ENCODE measurements at places on chromosomes 2 and 18.
A peak's percentile ranks its signal among the peaks of the same experiment; 100 is the strongest.

- ATAC-seq: no peak
Observed at GRCh38 chr2:168710754-168711467, 91.5 kb upstream of the NOSTRIN start.

DNA sequence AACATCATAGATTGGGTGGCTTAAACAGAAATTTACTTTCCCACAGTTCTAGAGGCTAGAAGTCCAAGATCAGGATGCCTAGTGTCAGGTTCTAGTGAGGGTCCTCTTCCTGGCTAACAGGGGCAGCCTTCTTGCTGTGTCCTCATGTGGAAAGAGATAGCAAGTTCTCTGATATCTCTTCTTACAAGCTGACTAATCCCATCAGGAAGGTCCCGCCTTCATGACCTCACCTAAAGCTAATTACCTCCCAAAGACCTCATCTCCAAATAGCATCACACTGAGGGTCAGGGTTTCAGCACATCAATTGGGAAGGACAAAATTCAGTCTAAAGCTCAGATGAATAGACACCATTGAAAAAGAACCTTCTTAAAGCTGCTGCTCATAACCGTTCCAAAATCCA, 22.9 kb downstream of the ACVR1 start:
- no peak for ATAC-seq

- ATAC-seq: no peak
Observed at GRCh38 chr2:185787227-185788145, 48.9 kb downstream of the FSIP2 start.

DNA sequence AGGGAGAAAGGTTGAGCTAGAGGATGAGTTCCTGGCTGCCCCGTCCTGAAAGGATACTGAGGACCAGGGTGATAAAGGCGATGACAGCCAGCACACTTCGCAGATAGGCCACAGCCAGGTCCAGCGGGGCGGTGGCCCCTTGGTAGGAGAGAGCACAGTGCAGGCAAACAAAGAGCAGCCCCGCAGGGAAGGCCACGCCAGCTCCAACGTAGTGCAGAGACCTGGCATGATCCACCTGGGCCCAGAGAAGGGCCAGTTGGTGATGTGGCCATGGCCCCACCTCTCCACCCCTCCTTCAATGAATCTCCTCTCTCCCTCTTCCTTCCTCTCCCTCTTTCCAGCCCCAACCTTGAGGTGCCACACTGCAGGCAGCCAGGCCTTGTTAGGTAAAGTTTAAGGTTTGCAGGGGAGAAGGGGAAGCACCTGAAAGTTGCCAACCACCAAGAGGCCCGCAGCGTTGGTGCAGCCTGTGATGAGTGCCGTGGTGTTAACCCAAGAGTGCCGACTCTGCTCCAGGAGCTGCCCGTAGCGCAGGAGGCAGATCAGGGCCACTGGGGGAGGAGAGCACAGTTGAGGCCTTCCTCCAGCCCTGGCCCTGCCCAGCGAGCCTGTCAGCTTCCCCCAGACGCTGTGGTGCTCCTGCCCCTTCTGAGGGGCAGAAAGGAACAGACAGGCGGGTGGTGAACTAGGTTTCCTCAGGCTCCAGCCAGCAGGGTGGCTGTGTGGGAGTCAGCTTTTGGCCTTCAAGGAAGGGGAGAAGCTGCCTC, 2.8 kb downstream of the TMEM150A start:
- no peak for ATAC-seq

- no peak for ATAC-seq
Observed at GRCh38 chr2:12903272-12903671, 186.5 kb downstream of the TRIB2 start.

DNA sequence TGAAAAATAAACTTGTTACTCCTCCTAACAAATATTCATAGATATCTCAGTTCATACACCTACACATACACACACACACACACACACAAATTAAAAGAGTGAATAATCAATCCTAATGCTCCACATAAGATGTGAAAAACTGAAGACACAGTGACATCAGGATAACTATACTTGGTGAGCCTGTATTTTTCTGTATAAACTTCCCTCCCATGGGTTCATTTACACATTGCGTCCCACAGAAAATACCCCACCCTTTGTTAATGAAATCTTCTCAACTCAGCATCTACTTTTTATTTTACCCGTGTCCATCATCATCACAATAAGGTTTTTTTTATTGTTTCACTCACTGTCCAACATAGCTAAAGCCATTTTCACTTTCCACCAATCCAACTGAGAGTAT, 60.4 kb downstream of the CD226 start:
- no peak for ATAC-seq

DNA sequence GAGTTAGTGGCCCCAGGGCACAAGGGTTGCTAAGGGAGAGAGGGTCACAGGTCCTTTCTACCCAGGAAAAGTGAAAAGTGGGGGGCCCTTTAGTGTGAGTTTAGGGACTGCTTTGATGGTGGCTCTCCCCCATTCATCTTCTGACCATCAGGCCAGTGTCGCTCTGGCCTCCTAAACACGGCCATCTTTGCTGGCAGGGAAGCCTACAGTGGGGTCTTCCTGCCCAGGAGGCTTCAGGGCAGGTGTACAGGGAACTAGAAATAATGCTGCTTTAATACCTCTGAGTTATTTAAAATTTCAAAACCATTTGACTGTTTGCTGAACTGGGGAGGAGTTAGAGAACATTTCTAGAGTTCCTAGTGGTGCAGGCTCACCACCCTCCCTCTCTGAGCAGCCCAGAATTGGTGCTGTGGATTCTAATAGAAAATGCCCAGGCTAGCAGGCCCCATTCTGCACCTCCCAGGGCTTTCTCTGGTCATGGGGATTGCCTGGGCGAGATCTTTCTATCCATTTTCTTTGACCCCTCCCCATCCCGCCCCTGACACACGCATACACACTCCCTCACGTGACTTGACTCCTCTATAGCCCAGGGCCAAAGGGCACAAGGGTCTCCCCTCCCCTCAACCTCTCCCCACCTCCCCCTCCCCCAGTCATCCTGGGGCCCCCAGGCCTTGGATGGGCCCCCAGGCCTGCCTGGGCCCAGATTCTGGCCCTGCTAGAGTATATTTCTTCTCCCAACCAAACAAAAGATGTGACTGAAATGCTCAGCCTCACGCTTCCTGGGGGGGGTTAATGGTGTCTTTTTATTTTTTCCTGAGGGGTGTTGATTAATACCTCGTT, 3.1 kb downstream of the PKDCC start:
- no peak for ATAC-seq

DNA sequence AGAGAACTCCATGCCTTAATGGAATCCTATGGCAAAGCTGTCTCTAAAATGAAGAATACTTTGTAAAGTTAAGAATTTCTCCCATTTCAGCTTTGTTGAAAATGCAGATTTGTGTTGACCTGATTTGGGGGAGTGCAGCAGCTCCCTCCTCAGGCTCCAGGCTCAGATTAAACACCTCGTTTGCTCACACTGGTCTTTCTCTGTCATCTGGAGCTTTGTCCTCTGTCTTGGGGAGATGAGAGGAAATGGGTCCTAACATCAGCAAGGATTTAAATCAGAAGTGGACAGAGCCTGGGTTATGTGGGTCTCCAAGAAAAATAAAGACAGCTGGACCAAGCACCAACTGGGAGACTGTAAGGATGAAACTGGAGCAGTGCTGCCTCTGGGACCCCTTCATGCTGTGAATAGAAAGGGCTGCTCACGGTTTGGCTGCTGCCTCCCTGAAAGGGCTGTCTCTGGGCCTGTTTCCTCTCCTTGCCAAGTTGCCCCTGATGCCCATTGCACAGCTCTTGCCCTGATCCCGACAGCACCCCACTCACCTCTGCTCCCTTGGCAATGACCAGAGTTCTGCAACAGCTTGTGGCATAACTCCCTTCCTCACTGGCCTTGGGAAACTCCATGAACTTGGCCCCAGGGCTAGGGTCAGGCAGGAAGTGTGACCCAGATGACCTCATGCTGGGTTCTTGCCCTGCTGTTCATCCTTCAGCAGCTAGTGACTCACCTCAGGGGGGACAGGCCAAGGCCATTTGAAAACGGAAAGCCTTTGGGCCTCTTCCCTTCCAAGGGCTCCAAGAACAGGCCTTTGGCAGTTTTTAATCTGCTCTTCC, 197.2 kb downstream of the CYP26B1 start:
- ATAC-seq: no peak

- ATAC-seq: peak; percentile 41
Observed at GRCh38 chr2:53744395-53745065, 23.1 kb upstream of the CHAC2 start.

DNA sequence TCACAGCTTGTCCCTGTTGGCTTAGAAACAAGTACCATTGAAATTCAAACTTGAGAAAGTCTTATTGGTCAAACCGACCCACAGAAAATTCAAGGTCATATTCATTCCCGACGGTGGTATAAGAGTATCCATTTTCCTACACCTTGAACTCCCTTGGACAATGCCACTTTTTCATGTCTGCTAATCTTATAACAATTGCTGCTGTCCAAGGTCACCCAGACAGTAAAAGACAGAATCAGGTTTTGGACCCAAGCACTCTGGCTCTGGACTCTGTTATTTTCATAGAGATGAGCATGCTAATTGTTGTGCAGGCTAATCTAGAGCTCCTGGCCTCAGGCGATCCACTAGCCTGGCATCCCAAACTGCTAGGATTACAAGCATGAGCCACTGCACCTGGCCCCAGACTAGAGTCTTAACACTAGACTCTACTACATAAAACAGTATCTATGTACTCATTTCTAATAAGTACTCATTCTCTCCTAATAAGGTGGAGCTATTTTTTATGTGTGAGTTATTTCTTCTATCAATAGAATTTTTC, 57.8 kb downstream of the C2orf76 start:
- no peak for ATAC-seq

- ATAC-seq: no peak
Observed at GRCh38 chr2:170475878-170476277, 239.3 kb upstream of the SP5 start.

- no peak for ATAC-seq
Observed at GRCh38 chr2:238893349-238894000, 45.6 kb downstream of the TWIST2 start.

- no peak for ATAC-seq
Observed at GRCh38 chr2:59947917-59948541, 605.4 kb downstream of the BCL11A start.

GRCh38 chr2:569681-570080, 107.5 kb downstream of the TMEM18 start:
- ATAC-seq: no peak

DNA sequence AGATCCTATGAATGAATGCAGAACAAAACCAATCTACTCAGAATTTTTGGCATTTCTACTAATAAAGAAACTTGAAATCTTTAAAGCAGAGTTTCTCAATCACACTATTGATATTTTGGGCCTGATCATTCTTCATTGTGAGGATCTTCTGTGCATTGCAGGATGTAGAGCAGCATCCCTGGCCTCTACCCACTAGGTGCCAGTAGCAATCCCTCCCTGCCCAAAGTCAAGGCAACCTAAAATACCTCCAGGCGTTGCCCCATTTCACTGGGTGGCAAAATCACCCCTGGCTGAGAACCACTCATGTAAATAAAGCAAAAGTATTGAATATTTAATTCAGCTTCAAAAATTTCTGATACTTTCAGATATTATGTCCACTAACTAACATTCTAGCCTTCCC, 213.0 kb downstream of the SP3 start:
- no peak for ATAC-seq

DNA sequence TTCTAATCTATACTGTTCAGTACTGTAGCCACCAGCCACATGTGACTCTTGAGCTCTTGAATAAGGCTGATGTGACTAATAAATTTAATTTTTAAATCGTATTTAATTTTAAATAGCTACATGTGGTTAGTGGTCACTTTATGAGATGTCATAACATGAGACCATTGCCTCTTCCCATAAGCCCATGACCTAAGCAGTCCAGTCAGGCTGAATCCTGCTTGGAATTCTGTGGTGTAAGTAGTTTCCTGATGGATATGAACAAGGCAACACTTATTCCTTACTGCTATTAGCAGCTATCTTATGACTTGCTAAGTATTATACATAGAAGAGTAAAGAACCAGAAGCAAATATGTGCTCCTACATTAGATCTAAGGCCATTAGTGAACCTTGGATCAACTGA, 150.0 kb downstream of the DIS3L2 start:
- ATAC-seq: no peak

GRCh38 chr2:75728614-75729419, 18.1 kb upstream of the GCFC2 start:
- no peak for ATAC-seq

- ATAC-seq: no peak
Observed at GRCh38 chr2:50953021-50953420, 78.9 kb downstream of the NRXN1 start.

GRCh38 chr2:27431395-27431794, 3.0 kb downstream of the NRBP1 start:
- ATAC-seq: peak; percentile 39

DNA sequence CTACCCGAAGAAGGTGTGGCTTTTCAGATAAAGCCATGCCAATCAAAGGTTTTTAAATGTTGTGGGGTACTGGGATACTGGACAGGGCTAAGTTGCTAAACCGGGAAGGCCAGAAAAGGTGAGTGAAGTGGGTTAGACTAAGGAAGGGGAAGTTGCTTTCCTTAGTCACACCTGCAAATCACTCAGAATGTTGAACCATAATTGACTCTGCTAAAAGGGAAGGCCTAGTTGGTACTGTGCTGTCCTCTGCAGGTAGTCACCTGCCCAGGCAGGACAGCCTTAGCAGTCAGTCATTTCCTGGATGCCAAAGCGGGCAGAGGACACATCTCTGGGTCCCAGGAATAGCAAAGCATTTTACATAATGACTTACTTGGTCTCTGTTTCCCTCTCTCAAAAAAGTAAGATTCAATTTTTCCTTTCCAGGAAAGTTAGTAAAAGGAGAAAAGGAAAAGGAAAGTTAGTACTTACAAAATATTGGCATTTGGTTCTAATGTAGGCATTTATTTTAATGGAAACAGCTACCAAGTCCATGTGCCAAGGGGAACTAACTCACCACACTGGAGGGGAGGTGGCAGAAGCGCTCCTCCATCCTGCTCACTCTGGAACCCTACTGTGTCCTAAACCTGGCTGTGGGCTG, 60.3 kb downstream of the RFTN2 start:
- no peak for ATAC-seq

DNA sequence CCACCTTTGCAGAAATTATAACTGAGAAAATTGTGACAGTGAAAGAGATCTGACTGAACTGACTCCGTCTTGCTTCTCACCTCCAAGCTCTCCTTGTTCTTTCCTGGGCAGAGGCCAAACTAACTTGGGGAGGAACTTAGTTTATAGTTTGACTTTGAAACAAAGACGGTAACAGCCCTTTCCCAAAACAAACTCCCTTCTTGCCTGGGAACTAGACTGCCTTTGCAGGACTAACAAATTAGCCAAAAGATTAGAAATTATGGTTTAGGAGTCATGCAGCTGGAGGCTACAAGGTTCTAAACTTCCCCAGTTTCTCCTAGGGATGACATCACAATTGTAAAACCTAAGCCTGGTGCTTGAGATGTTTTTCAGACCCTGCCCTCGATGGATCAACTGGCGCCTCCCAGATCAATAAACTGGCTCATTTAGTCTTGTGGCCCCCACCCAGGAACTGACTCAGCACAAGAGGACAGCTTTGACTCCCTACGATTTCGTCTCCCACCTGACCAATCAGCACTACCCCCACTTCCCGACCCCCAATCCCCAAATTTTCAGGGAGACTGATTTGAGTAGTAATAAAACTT, 137.7 kb downstream of the ALPK2 start:
- ATAC-seq: no peak

- no peak for ATAC-seq
Observed at GRCh38 chr2:108935271-108935741, 53.7 kb downstream of the EDAR start.

- ATAC-seq: no peak
Observed at GRCh38 chr18:31929273-31929672, 13.7 kb downstream of the TRAPPC8 start.

- ATAC-seq: no peak
Observed at GRCh38 chr2:47626664-47627063, 156.3 kb upstream of the MSH6 start.

- ATAC-seq: no peak
Observed at GRCh38 chr2:3291750-3292149, 85.9 kb downstream of the EIPR1 start.

Measured in activated CD4-positive, CD25-positive, alpha-beta regulatory T cell treated with anti-CD3 and anti-CD28 coated beads, Interleukin-2, amount 50 U/mL, for 24 hours (primary cell).